ENCODE measurements at places on chromosomes 13 and 19. TPM values are rescaled to one million over a fixed set of nuclear protein-coding genes. Genes with fewer than 3 reads are reported as not detected.

GRCh38 chr19:47371261-47371660, 22.1 kb downstream of the DHX34 start:
- no peak for DNase-seq

DNA sequence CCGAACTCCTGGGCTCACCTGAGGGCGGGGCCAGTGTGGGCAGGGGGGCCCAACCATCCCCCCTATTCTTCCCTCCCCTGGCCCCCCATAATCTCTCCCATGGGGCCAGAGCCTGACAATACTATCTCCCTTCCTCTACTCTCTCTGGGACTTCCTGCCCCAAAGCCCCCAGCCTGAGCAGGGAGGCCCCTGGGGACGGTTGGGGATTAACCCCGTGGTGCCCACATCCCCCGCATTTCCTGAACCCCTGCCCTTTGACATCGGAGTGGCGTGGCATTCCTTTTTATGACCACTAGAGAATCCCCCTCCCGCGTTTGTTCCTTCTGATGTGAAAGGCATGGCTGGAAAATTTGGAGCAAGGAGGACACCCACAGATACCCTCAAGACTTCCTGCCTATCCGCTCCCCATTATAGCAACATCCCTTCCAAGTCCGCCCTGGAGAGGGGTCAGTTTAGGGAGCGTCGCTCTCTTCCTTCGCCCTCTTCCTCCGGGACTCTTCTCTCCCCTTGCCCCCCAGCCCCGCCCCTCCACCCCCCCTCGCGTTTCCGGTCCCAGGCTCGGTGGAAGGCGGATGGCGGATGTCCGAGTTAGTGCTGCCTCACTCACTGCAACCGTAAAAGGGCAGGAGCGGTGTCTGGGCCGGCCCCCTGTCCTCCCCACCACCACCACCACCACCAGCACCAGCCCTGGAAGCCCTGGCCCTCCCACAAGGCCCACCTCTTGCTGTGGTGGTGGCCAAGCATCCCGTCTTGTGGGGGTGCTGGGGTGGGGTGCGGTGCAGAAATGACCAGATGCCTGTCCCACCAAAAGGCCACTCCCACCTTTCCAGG, 1.8 kb downstream of the VASP start:
- DNase-seq: peak; percentile 73

DNA sequence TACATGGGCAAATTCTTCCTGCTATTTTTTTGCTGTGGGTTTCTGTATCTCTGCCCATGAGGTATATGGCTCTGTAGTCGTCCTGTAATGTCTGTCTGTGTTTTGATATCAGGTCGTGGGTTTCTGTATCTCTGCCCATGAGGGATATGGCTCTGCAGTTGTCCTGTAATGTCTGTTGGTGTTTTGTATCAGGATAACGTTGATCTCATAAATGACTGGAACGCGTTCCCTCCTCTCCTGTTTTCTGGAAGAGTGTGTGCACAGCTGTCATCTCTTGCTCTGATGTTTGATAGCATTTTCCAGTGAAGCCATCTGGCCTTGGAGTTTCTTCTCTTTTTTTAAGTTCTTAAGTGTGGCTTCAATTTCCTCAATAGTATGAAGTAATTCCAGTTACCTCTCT, 57.2 kb downstream of the SOX1 start:
- DNase-seq: no peak

- no peak for DNase-seq
These were observed 43.1 kb downstream of the PCCA start for GRCh38 chr13:100131863-100132574.

GRCh38 chr19:11373885-11374432, 507 bp upstream of the SWSAP1 start:
- no peak for DNase-seq

DNA sequence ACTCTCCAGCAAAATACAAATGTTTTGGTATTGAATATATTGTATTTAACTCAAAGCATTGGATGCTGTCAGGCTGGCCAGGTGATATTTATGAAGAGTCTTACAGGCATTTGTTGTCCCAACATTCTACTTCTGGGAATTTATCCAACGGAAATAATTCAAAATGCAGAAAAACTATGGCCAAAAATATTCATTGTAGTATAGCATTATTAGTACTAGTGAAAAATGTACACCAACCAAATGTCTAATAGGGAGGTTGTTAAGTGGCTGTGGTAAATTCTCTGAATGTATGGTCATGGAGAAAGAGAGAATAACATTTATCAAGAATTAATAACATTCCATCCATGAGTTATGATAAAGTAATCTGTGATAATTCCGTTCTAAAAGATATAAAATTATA, 38.6 kb upstream of the GAS6 start:
- DNase-seq: no peak

DNA sequence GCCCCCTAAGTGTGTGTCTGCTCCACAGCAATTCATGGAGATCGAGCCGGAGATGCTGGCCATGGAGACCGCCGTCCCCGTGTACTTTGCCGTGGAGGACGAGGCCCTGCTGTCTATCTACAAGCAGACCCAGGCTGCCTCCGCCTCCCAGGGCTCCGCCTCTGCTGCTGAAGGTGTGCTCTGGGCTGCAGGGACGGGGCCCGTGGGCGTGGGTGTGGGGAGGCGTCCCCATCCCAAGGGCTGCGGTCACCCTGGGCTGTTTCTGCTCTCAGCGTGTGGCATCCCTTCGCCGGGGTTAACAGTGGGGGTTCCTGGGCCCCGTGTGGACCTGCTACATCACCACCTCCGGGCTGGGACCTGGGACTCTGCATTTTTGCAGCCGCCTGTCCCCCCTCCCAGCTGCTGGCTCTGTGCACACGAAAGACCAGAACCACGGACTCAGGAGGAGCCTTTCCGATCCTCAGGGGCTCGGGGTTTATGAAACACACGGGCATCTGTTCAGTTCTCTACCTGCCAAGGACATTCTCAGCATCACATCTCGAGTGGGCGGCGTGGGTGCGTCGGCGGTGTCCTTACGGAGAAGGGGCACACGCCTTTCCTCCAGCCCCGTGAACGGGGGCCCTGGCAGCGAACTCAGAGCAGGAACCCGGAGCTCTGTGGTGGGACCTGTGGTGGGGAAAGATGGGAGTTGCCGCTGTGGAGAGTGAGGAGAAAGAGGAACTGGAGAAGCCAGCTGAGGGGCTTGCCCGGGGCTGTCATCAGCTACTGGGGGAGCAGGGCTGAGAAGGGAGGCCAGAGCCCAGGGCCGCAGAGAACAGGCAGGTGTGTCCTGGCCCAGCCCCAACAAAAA, 7.8 kb downstream of the NCLN start:
- DNase-seq: no peak

DNA sequence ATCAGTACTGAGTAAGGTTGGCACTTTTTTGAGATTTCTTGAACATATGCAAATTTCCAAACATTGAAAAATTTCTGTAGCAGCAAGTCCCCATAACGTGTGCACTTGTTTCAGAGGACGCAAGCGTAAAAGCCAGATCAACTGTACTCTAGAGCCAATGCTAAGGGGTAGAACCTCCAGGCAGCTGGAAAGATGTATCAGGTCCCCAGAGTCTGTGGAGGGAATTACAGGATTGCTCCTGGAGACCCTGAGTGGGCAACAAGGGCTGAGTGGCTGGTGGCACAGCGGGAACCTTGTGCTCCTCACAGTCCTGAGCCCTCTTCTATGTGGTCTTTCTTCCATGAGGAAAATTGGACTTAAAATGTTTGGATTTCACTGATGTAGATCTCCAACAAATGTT, 53.9 kb upstream of the AMER2 start:
- no peak for DNase-seq

DNA sequence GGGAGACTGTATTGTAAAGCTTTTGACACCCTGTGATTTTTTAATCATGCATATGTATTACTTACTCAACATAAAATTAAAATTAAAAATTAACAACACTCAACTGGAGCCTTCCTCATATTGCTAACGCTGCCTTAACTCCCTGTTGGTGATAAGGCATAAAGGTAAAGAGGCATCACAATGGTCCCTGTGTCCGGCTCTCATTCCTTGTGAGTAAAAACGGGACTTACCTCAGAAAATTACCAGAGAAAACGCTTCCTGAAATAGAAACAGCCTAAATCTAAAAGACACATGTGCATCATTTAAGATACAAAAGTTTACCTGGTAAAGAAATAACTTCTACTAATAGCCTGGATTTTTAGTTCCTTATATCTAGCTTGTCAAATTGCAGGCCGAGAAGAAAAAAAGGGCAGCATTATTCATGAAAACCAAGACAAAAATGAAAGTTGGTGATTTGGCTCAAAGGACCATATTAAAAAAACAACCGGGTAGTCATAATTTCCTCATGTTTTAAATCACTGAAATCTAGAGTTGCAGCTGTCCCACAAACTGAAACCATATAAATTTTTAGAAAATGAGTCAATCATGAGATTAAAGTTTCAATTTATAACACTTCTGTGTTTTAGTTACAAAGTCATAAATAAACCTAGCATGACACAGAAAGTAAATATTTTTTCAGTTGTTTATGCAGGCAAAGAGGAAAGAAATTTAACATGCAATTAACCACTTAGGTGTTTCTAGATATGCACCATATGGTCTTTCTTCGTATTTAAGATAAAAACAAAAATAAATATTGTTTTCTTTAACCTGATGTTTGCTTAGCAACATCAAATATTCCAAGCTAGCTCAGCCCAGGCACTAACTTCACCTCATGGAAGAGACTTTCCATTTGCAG, 94.7 kb downstream of the MIPEP start:
- DNase-seq: no peak

Gene SLC1A5
- total RNA-seq: 58.1 TPM

Gene FGF22
- 3.1 TPM for total RNA-seq

All from testis (tissue), 5 donors.